ENCODE measurements at places on chromosomes 6 and 20. TPM values are rescaled to one million over a fixed set of nuclear protein-coding genes. Genes with fewer than 3 reads are reported as not detected.

- no peak for DNase-seq
These were observed 14.0 kb downstream of the POM121L2 start for GRCh38 chr6:27297857-27298730.

DNA sequence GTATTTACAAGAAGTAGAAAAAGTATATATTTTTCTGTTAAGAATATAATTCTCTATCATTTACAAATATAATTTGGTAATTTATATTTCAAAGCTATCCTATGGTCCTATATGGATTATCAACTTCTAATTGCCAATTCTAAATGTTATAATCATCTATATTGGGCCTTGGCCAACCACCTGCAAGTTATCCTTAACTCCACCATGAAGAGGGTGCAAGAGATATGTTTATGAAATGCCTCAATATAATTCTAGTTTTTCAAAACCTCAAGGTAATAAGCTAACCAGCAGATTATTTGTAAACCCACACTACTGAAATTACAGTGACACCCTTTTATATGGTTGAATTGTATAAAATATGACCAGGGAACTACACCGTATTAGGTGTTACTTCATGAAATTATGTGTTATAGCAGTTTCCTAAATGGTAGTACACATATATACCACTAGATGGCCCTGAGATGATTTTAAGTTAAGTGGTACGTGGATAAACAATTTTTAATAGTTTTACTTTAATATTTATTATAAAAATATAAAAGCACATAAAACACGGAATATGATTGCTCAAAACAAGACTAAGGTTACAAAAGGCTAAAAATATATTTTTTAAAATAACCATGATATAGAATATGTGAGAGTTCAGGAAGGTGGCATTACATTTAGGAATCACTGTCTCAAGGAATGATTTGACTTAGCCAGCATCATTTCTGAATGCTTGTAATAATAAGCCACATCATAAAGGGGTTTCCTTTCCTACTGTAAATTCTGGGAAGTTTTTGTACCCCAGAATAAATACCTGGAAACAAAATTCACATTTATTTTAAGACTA is 9.8 kb upstream of the PNISR start:
- DNase-seq, result no peak

DNA sequence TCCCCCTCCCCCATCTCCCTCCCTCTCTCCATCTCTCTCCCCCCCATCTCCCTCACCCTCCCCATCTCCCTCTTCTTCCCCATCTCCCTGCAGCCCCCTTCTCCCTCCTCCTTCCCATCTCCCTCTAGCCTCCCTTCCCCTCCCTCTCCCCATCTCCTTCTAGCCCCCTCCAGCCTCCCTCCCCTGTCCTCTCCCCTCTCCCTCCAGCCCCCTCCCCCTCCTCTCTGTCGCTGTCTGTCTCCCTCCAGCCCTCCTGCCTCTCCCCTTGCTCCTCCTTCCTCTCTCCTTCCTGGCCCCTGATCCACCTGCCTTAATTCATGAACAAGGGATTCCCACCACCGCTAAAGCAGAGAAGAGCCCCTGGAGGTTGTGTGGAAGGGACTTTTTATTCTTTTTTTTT is 26.9 kb upstream of the CHMP4B start:
- no peak for DNase-seq

GRCh38 chr20:41318271-41318649 is 729 bp upstream of the ZHX3 start:
- no peak for DNase-seq

DNA sequence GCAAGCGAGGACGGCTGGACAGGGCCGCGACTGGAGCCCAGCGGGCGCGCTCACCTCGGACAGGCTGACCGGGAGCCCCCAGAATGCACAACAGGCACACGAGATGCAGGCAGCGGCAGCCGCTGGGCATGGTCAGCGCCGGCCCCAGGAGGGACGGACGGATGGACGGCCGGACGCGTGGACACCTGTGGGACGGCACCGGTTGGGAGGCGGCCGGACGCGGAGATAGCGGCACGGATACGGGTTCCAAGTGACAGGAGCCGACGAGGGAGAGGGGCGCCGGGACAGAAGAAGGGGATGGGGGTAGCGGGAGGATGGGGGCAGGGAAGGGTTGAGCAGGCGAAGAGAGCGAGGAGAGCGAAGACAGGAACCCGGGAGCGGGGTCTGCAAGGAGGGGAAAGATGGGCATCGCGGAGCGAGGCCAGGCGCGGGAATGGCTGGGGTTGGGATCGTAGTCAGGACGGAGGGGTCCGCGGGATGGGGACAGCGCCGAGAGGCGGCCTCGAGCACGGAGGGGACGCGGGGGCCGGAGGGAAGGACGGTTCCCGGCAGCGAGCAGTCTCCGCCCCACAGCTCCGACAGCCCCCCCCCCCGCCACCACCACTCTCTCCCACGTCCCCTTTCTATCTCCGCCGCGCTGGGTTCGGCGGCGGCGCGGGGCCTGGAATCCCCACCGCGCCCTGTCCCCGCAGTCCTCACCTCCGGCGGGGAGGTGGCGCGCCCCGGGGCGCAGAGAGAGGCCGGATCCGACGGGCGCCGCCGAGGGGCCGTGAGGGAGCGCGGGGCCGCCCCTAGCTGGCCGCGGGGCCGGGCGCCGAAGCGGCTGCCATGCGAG is 435 bp downstream of the DLK2 start:
- peak; percentile 89 for DNase-seq

- peak; percentile 43 for DNase-seq
These were observed 103.5 kb upstream of the AKAP12 start for GRCh38 chr6:151136141-151136755.

- DNase-seq, result no peak
These were observed 114.7 kb downstream of the ANKRD60 start for GRCh38 chr20:58113716-58114115.

DNA sequence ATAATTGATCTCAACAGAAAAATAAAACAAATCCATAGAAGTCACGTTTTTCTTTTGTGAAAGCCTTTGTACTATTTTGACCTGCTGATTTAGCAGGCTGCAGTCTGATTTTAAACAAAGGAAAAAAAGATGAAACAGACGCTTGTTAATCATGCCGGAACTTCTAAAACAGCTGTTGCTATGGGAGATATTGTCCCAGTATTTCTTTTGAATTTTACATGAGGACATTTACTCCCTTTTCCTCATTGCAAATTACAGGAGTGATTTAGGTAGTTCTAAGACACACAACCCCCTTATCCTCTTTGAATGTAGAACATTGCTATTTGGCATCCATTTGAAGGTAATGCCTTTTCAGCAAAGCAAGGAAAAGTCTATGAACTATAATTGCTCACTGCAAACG is 416.1 kb downstream of the BCKDHB start:
- DNase-seq, result no peak

DNA sequence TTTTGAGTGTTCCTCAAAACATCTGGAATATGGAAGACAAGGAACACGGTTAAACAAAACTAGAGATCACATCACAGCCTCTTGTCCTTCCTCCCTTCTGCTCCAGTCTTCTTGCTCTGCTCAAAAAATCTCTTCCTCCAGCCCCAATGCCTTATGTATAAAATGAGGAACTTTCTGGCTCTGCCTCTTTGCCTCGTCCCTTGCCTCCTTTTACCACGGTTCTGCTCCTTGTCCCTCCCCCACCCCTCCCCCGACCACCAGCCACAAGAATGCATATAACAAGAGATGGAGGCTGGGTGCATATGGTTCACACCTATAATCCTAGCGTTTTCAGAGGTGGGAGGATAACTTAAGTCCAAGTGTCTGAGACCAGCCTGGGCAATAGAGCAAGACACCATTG is 43.6 kb downstream of the PLAGL2 start:
- DNase-seq, result no peak

Gene PRICKLE4
- not detected for polyA plus RNA-seq

Gene FAM209B
- polyA plus RNA-seq, result 153 TPM

Gene FAM217B
- 18.6 TPM for polyA plus RNA-seq

Gene C20orf202
- 0.84 TPM for polyA plus RNA-seq

Gene SLC35D3
- polyA plus RNA-seq, result not detected

Data from testis (tissue), 5 donors.